ENCODE measurements at places on chromosomes 1 and 21.

DNA sequence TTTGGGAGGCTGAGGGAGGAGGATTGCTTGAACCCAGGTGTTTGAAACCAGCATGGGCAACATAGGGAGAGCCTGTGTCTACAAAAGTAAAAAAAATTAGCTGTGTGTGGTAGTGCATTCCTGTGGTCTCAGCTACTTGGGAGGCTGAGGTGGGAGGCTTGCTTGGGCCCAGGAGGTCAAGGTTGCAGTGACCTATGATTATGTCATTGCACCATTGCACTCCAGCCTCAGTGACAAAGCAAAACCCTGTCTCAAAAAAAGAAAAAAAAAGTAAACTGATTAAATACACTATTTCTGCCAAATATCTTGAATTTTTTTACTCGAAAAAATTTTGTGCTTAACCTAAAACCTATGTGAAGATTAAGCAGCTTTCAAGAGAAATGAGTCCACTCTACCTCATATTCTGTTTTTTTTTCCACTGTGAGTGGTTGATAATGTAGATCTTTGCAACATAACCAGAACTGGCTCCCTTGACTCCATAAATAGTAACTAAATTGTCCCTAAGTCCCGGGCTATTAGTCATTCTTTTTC is 19.4 kb upstream of the ZNF281 start:
- no peak for DNase-seq

DNA sequence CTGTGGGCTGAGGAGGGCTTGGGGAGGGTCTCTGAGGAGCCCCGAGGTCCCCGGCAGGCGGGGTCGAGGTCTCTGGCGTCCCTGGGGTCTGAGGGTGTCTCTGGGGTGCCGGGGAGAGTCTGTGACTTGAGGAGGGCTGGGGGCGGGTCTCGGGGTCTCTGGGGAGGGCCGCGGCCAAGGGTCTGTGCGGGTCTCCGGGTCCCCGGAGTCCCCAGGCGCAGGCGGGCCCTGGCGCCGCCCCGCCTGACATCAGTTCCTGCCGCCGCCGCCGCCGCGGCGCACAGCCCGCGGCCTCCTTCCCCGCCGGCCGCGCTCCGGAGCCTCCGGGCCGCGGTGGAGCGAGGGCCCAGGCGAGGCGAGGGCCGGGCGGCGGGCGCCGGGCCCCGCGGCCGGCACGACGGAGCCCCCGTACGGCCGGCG is at the start of gene PLEKHM2:
Gene PLEKHM2, plus strand, starts transcription at position 279 of the 420 bp plus-strand sequence. CDS start 239 bp downstream, outside the sequence.
- DNase-seq: no peak

- DNase-seq: no peak
These were observed 271.8 kb downstream of the MATN1 start for GRCh38 chr1:30451532-30452125.

DNA sequence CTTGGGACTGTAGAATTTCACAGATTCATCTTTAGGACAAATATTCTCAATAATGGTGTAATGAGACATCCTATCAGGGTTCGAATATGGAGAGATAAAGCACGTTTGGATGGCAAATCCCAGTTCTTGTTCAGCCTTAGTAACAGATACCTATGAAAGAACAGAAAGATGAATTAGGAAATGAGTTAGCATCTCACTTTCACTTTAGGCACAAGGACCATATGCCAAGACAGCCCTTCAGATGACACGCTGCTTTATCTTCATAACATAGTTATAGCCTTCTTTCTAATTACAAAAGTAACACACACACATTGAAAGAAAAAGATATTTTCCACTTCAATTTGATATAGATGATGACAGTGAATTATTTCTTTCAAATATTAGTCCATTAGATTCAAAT is 173.6 kb downstream of the TGFBR3 start:
- no peak for DNase-seq

DNA sequence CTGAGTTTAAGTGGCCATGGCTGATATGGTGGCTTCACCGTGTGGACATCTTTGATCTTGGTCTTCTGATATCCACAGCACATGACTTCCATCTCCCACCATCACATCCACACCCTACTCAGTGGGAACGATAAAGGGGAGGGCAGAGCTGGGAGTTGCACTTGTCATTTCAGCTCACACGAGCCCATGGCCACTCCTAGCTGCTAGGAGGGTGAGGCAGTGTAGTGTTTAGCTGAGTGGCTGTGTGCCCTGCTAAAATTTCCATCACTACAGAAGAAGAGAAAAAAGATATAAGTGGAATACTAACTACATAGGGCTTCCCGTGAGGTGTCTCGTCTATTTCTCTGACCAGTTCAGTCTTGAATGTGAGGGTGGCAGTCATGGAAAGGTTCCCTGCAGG is 123.3 kb upstream of the EDN2 start:
- DNase-seq: no peak

Data from stimulated activated CD8-positive, alpha-beta memory T cell treated with anti-CD3 and anti-CD28 coated beads, Interleukin-7, amount 100 ng/mL, for 1 hour (primary cell).